ENCODE measurements at places on chromosomes 11 and 22. TPM values are rescaled to one million over a fixed set of nuclear protein-coding genes. Genes with fewer than 3 reads are reported as not detected.
A peak's percentile ranks its signal among the peaks of the same experiment; 100 is the strongest.

- no peaks in the 10 kb centered on the region for H3K4me1 ChIP-seq
- H3K27ac ChIP-seq = no peak overlapping the region
- DNase-seq = peak; percentile 54
- no peaks in the 10 kb centered on the region for H3K36me3 ChIP-seq
- no peaks in the 10 kb centered on the region for H3K27me3 ChIP-seq
Observed at GRCh38 chr11:84558085-84558905, 1068.8 kb downstream of the DLG2 start.

DNA sequence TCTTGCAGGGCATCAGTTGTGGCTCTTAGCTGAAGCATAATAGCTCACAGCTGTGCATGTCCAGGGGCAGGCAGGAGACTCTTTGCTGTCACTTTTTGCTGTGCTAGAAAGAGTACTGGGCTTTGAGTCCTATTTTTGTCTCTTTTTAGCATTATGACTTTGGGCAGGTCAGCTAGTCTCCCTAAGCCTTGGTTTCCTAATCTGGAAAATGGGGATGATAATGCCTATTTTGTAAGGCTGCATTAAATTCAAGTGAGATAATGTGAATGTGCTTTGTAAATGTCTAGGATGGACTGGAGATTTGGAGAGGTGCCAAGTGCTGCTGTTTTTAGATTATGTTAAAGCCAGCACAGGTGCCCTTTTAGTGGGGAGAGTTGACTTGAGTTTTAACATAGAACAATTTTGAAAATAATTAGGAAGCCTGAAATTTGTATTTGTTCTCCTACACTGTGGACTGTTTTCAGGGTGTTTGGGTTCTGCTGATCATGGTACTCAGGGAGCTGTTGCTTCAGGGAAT lies 19.1 kb downstream of the CABIN1 start:
- DNase-seq = no peak
- peaks cover 1% of the 10 kb centered on the region for H3K4me1 ChIP-seq
- no peaks in the 10 kb centered on the region for H3K27me3 ChIP-seq
- no peak overlapping the region for H3K4me3 ChIP-seq
- H3K27ac ChIP-seq = no peak overlapping the region

DNA sequence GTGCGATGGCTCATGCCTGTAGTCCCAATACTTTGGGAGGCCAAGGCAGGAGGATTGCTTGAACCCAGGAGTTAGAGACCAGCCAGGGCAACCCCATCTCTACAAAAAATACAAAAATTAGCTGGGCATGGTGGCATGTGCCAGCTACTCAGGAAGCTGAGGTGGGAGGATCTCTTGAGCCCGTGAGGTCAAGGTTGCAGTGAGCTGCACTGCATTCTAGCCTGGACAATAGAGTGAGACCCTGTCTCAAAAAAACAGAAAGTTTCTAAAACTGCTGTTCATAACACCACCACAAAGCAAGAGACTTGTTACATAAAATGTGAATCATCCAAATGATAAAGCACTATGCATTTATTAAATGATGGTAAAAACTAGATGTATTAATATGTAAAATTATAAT lies 40.2 kb upstream of the CCDC34 start:
- no peaks in the 10 kb centered on the region for H3K27me3 ChIP-seq
- no peak overlapping the region for H3K4me3 ChIP-seq
- no peak for DNase-seq
- H3K27ac ChIP-seq = no peak overlapping the region
- no peaks in the 10 kb centered on the region for H3K36me3 ChIP-seq

Gene FAM227A
- 10.0 TPM for total RNA-seq

Gene POU2F3
- total RNA-seq = 2.6 TPM

All from lung (tissue), 17 donors.